ENCODE measurements at places on chromosomes 6 and 20.

DNA sequence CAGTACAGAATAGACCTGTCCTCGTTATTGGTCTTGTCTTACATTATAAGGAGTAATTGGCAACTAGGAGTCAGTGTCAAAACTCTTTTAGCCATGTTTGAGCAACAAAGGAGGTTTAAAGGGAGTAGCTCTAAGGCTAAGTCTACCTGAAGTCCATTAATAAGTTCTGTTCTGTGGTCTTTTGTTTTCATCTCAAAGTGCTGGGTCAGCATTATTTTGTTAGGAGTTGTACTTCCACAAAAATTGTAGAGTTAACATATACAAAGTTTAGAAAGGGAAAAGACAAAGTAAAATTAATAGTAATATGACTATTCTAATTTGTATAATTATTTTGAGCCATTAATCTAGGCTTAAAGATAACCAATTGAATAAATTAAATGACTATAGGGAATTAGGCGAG lies 12.7 kb upstream of the SENP6 start:
- DNase-seq: no peak

GRCh38 chr20:23752019-23752418 lies 1.3 kb upstream of the CST1 start:
- no peak for DNase-seq

DNA sequence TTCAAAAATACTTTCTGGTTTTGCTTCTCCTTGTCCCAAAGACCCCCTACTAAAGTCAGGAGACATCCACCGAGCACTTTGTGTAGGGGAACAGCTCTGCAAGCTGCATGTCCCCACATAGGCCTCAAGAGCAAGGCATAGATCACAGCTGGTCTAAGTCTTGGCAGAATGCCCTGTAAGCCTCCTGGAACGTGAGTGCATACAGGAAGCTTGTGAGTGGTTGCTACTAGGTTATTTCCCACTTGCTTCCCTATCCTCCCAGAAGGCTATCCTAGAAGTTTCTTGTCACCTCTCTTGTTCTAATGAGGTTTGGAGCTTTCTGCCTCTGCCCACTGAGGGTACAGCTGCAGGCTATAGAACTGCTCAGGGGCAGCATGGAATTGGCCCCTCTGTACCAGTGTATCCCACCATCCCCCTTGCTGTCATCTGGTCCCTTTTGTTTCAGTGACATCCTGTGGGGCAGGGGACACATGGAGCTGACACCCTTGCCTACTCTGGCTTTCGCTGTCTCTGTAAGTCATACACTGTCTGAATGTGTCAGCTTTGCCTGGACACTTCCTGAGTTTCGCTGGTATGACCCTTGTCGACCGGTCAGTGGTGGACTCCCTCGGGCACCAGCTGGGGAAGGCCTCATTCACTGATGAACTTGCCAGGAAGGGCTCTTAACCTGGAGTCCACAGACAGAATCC lies 35.6 kb upstream of the KCNK16 start:
- no peak for DNase-seq

DNA sequence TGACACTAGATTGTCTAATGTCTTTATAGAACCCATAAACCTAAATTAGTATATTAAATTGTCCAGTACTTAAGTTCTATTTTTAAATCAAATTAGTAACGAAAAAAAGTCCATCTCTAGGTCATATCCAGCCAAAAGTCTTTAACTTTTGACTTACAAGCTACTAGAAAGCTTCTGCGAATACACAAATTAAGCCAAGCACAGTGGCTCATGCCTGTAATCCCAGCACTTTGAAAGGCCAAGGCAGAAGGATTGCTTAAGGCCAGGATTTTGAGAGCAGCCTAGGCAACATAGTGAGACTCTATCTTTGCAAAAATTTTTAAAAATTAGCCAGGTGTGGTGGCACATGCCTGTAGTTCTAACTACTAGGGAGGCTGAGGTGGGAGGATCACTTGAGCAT lies 420.4 kb upstream of the PLCB4 start:
- no peak for DNase-seq

GRCh38 chr6:15901141-15902115 lies 227.5 kb upstream of the MYLIP start:
- DNase-seq: no peak

DNA sequence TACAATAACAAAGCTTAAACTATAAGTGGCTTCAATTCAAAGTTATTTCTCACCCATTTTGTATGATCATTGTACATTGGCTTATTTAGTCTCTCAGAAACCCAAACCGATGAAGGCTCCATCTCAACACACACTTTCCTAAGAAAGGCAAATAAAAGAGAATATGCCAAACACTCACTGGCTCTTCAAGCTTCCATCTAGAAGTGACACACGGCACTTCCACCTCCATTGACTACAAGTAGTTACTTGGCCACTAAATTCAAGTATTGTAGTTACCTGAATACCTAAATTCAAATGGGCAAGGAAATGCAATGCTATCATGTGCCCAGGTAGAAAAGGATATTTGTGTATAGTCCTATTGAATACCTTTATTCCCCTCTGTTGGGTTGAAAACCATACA lies 170.6 kb downstream of the OGFRL1 start:
- no peak for DNase-seq

- no peak for DNase-seq
Measured at GRCh38 chr6:142696123-142697000, 248.6 kb downstream of the HIVEP2 start.

- no peak for DNase-seq
Measured at GRCh38 chr6:140441256-140441655, 1066.8 kb upstream of the CITED2 start.

DNA sequence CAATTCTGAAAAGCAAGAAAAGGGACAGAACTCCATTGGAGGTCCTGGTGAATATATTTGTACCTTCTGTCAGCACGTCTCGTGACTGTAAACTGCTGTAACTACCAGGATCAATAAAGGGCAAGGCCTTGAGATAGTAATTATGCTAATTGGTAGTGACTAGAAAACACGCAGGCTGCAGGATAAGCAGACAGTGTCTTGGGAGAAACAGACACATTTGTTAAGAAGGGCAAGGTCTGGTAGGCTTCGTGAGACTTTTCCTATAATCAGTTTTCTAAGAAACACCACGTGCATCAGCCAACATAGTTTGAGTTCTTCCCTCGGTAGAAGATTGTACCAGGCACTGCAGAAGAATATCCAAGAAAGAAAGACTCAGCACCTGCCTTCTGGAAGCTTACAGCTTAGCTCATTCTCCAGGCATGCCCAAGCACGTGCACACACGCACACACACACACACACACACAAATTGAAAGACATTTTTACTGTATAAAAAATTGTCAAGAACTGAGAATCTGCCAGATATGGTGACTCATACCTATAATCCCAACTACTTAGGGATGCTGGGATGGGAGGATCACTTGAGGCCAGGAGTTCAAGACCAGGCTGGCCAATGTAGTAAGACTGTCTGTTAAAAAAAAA lies 167.0 kb upstream of the SASH1 start:
- DNase-seq: no peak

- DNase-seq: no peak
Measured at GRCh38 chr6:3473773-3474172, 16.9 kb upstream of the SLC22A23 start.

- no peak for DNase-seq
Measured at GRCh38 chr6:113755449-113756289, 101.5 kb upstream of the MARCKS start.

- no peak for DNase-seq
Measured at GRCh38 chr6:89505847-89506246, 72.9 kb downstream of the ANKRD6 start.

GRCh38 chr20:7426890-7427496 lies 513.3 kb downstream of the HAO1 start:
- no peak for DNase-seq

GRCh38 chr6:139600919-139601475 lies 226.5 kb upstream of the CITED2 start:
- no peak for DNase-seq

DNA sequence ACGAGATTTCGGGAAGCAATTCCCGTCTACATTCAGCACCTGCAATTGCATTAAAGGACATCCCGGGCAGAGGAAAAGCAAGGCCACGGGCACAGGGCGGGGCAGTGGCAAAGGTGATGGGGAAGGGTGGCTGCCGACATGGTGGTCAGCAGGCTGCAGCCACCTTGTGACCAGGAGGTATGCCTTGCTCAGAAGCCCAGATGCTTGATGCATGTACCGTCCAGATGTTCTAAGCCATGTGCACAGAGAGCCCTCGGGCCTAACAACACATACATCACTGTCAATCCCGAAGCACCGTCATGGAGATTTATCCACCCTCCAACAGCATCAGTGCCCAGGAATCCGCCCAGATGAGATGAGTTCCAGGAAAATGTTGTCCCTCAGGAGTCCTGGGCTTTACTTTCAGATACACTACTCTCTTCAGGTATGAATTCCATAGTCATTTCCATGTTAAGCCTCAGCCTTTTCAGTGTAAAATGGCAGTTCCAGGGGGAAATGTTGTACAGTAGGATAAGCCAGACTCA lies 77.8 kb upstream of the FRMD1 start:
- DNase-seq: no peak

GRCh38 chr6:11683871-11684270 lies 94.7 kb downstream of the ADTRP start:
- DNase-seq: no peak
